Aorta (tissue), 5 donors: ENCODE measurements at places on chromosomes 5 and 9. TPM values are rescaled to one million over a fixed set of nuclear protein-coding genes. Genes with fewer than 3 reads are reported as not detected.

DNA sequence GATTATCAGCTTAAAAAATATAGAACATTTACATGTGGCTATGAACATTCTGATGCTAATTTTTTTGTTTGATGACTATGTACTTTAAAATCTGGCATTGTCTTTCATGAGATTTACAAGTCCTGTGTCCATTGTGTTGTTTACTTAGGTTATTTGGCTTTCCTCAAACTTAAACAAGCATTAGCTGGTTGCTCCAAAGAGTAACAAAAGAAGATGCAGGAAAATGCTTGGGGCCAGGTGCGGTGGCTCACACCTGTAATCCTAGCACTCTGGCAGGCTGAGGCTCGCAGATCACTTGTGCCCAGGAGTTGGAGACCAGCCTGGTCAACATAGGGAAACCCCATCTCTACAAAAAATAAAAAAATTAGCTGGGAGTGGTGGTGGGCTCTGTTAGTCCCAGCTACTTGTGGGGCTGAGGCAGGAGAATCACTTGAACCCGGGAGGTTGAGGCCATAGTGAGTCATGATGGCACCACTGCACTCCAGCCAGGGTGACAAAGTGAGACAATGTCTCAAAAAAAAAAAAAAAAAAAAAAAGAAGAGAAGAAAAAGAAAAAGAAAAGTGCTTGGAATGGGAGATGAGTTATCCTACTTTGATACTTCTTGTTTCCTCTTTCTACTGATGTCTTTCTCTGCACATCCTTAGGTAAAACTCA is 39.7 kb downstream of the PAM start:
- H3K27me3 ChIP-seq = no peaks in the 10 kb centered on the region
- H3K27ac ChIP-seq = no peak overlapping the region
- no peak overlapping the region for H3K4me3 ChIP-seq

- H3K36me3 ChIP-seq = no peaks in the 10 kb centered on the region
- DNase-seq = no peak
- no peaks in the 10 kb centered on the region for H3K27me3 ChIP-seq
- no peak overlapping the region for H3K4me3 ChIP-seq
- no peaks in the 10 kb centered on the region for H3K4me1 ChIP-seq
- H3K27ac ChIP-seq = no peak overlapping the region
Observed at GRCh38 chr5:107861565-107861964, 190.8 kb upstream of the EFNA5 start.

The SLCO4C1 gene
- total RNA-seq = 0.39 TPM

DNA sequence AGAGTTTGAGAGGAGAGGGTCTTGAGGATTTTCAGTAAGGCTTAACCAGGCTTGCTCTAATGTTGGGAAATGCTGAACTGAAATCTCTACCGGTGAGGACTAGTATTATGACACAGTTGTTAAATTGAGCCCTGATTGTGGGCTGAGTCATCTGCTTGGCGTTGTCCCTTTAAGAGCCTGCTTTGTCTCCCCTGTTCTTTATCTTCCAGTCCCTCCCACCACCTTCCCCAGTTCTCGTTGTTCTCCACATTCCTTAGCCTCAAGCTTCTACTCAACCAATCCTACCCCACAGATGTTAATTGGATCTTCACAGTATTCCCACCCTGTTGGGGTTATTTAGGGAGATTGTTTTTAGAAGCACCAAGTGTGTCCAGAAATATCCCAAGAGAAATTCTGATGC is 57.6 kb downstream of the ANKRD55 start:
- no peaks in the 10 kb centered on the region for H3K4me1 ChIP-seq
- H3K27ac ChIP-seq = no peak overlapping the region
- no peaks in the 10 kb centered on the region for H3K27me3 ChIP-seq
- no peak overlapping the region for H3K4me3 ChIP-seq
- no peaks in the 10 kb centered on the region for H3K36me3 ChIP-seq
- no peak for DNase-seq

GRCh38 chr5:144583541-144584449 is 413.1 kb downstream of the KCTD16 start:
- no peak for DNase-seq
- no peak overlapping the region for H3K27ac ChIP-seq
- H3K4me3 ChIP-seq = no peak overlapping the region
- no peaks in the 10 kb centered on the region for H3K4me1 ChIP-seq
- no peaks in the 10 kb centered on the region for H3K27me3 ChIP-seq
- no peaks in the 10 kb centered on the region for H3K36me3 ChIP-seq

GRCh38 chr5:53364061-53364460 is 116.4 kb upstream of the FST start:
- no peaks in the 10 kb centered on the region for H3K36me3 ChIP-seq
- peaks cover 5% of the 10 kb centered on the region for H3K4me1 ChIP-seq
- H3K27ac ChIP-seq = no peak overlapping the region
- H3K4me3 ChIP-seq = no peak overlapping the region
- H3K27me3 ChIP-seq = no peaks in the 10 kb centered on the region

The SLC36A2 gene
- not detected for total RNA-seq

The PHF24 gene
- total RNA-seq = 0.88 TPM

DNA sequence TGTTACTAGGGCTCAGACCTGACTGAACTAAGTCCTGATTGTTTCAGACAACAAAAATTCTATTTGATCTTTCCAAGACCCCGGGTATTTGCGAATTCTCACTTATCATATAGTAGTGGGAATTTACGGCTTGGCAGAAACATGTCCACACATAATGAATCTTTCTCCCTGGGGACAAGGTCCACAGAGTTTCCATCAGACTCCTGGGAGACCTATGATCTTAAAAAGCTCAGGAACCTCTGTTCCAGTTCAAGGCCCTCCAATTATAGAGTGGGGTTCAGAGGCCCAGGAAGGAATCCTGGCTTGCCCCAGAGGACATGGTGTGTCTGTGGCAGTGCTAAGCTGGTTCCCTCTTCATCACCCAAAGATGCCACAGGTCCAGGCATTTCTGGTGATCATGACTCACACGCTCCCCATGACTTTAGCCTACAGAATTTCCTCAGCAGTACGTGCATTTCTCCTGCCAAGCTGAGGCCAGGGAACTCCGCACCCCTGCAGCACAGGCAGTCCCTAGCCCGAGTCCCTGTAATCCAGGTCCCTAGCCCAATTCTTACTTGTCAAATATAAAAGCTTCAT is 12.6 kb downstream of the RAPGEF1 start:
- H3K4me1 ChIP-seq = peaks cover 6% of the 10 kb centered on the region
- DNase-seq = peak; percentile 70
- peak overlapping the region; percentile 39 for H3K27ac ChIP-seq

The C5orf52 gene
- total RNA-seq = not detected

DNA sequence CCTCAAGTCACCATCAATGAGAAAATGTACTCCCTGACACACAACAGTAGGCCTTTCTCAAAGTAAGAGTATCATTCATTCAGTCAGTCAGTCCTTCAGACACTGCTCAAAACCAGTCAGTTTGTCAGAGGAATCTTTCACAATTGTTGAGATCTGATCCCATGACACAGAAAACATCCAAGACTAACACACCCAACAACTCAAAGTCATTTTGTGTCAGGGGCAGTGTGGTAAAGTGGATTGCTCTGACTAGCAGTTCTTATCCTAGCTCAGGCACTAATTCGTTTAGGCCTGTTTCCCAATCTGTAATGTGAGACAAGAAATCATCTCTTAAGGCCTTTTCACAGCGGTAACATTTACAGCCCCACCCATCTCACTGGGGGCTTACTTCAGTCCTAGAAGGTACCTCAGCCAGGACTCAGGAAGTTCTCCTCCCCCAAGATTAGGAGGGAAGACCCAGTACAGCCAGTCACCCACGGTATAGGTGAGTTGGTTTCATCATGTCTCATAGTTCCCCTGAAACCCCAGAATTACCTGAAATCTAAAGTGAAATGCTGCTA is 31.9 kb downstream of the SH3TC2 start:
- no peak overlapping the region for H3K27ac ChIP-seq
- no peak overlapping the region for H3K4me3 ChIP-seq
- no peaks in the 10 kb centered on the region for H3K36me3 ChIP-seq
- DNase-seq = no peak

DNA sequence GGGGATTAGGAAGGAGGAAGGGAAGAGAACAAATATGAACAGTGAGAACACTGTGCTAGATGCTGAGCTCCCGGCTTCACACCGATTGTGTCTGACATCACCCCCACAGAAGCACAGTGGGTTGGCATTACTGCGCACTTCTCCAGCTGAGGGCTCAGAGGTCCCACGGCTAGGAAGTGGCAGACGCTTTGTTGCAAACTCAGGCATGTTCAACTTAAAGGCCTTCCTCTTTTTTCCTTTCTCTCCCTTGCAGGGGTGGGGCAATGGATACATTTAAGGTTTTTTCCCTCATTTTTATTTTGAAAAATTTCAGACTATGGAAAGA is 15.5 kb upstream of the SHB start:
- H3K4me1 ChIP-seq = no peaks in the 10 kb centered on the region
- H3K27me3 ChIP-seq = no peaks in the 10 kb centered on the region
- no peak overlapping the region for H3K27ac ChIP-seq

- no peak overlapping the region for H3K4me3 ChIP-seq
- no peak overlapping the region for H3K27ac ChIP-seq
- H3K4me1 ChIP-seq = no peaks in the 10 kb centered on the region
- no peaks in the 10 kb centered on the region for H3K36me3 ChIP-seq
Observed at GRCh38 chr5:30197662-30198061, 995.8 kb upstream of the CDH6 start.

DNA sequence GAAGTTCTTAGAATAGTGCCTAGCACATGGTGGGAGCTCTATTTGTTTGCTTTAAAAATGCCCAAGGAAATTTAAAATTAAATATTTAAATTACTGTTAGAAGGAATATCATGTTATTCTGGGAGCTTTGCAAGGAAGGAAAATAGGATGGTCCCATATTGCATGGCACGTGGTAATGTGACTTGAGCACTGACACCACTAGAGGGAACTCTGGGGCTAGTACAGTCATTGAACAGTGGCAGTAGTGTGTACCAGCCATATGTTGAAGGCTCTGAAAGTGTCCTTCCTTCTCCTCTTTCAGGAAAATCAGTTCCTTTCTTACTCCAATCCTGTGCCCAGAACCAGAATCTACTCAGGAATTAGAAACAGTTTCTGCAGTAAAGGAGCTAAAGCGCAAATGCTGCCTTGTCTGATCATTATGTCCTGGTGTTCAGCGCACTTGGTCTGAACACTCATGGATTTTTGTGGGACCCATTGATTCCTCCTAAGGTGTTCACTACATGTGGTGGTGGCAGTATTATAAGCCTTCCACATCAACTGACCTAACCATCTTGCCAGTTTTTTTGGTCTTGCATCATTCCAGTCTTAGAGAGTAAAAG is 54.1 kb downstream of the GDA start:
- no peaks in the 10 kb centered on the region for H3K4me1 ChIP-seq
- H3K36me3 ChIP-seq = no peaks in the 10 kb centered on the region
- no peaks in the 10 kb centered on the region for H3K27me3 ChIP-seq
- no peak for DNase-seq
- no peak overlapping the region for H3K4me3 ChIP-seq

DNA sequence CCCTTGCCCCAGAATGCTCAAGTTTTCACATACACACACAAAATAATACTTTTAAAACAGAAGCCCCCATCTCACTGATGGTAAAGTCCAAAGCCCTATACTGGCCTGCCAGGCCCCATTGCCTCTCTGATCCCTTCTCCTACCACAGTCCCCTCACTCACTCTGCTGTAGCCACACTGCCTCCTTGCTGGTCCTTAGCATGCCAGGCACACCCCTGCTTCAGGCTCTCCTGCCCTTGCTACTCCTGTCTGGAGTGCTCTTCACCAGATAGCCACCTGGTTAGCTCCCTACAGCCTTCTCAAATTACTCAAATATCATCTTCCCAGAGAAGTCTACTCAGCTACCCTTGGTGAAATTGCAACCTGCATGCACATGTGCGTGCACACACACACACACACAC is 177.5 kb downstream of the C5orf15 start:
- no peaks in the 10 kb centered on the region for H3K4me1 ChIP-seq
- H3K4me3 ChIP-seq = no peak overlapping the region
- H3K36me3 ChIP-seq = no peaks in the 10 kb centered on the region
- H3K27me3 ChIP-seq = no peaks in the 10 kb centered on the region
- no peak for DNase-seq

DNA sequence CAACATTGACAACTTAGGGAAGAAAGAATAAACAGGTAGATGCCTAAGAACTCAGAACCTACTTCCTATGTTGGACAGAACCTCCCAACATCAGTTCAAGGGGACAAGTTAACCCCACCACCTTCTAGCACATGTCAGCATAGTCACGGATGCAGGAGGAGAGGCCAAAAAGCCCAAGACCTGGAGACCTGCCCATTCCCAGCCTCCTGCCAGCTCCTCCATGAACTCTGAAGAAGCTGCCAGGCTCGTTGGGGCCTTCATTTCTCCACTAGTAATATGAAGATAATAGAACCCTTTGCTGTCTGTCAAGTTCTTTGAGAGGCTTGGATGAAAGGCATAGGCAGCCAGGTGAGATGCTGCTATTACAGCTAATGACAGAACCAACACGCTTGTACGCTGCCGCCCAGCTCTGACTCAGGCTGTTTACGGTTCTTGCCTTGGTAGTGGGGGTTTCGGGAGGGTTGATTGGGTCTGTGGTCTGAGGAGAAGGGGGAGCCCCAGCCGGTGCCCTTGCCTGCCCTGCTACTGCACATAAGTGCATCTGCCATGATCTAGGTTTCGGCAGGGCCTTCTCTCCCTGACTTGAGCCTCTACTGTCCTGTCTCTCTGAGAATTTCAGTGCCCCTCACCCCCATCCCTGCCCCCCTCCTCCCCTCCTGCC is 82.2 kb downstream of the NRG2 start:
- no peaks in the 10 kb centered on the region for H3K27me3 ChIP-seq
- DNase-seq = no peak
- no peaks in the 10 kb centered on the region for H3K4me1 ChIP-seq
- H3K27ac ChIP-seq = no peak overlapping the region
- H3K4me3 ChIP-seq = no peak overlapping the region

The BAAT gene
- not detected for total RNA-seq

DNA sequence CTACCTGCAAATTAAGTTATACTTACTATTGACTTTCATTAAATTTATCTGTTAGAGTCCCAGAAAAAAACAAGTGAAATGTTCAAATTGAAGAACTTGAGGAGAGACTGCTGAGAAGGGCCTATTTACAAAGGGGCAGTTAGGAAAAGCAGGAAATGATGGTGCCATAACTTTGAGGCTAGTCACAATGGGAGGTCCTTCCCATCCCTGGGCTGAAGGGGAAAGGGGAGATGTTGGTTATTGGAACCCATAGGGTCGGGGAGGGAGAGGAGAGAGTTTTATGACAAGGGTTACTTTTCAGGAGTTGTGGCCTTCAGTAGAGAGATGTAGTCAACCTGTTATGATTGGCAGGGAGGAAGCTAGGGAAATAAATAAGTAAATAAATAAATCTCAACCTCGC is 169.1 kb downstream of the DMRT2 start:
- no peak overlapping the region for H3K27ac ChIP-seq
- no peaks in the 10 kb centered on the region for H3K27me3 ChIP-seq
- H3K4me3 ChIP-seq = no peak overlapping the region
- DNase-seq = no peak
- H3K4me1 ChIP-seq = no peaks in the 10 kb centered on the region

The ZNF354C gene
- total RNA-seq = 10.2 TPM

The TYRP1 gene
- 1.0 TPM for total RNA-seq

The GAS1 gene
- 105 TPM for total RNA-seq

GRCh38 chr5:143217804-143218160 is 185.7 kb downstream of the NR3C1 start:
- H3K36me3 ChIP-seq = peaks cover 7% of the 10 kb centered on the region
- no peak for DNase-seq
- no peaks in the 10 kb centered on the region for H3K4me1 ChIP-seq
- H3K27ac ChIP-seq = no peak overlapping the region
- no peak overlapping the region for H3K4me3 ChIP-seq

The NAIP gene
- 33.7 TPM for total RNA-seq

The C5orf46 gene
- total RNA-seq = 49.5 TPM
